ENCODE measurements at places on chromosomes 6 and 20.

DNA sequence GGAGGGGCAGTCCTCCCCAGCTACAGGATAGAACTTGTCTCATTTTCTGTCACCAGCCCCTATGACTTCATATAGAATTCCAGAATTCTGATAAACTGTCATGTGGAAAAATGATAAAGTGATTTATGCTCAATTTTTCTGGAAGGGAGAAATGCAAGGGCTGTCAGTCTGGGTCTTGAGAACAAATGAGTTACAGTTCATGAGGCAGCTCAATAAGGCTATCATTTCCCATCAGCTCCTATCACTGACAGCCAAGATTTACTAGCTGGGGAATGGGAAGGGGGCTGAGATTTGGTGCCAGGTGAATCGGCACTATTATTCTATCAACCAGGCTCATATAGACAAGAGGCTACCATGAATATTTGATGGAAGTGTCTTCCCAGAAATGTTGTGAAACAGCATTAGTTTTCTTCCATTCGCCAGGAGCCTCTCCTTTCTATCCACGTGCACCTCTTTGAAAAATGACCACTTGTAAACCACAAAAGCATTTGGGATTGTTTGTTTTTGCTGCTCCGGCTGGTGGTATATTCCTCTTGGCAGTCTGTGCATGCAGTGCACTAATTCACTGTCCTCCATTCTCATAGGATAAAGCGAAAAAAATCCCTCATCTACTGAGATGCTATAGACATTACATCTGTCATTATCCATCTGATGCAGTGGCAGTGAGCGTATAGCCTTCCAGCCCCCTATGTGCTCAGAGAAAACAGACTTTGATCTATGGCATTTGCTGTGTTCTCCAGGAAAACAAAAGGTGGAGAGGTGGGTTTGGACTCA, 528.7 kb upstream of the RNF217 start:
- DNase-seq = no peak

- no peak for DNase-seq
Observed at GRCh38 chr20:54004445-54004844, 65.9 kb downstream of the BCAS1 start.

DNA sequence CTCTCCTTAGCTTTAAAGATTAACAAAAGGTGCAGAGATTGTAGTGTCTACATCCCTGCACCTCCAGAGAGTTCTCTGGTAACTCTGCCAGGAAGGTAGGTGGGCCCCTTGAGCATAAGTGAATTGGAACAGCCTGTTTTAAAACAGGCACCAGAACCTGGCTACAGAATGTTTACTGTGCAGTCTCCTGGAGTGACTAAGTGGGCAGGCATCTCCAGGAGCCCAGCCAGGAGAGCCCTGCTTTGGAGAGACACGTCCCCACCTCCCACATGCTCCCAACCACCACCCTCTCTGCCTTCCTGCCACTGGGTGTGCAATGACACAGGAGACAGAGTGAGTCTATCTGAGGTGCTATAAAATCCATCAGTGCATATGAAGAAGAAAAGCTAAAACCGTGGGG, 110.3 kb upstream of the EYA4 start:
- DNase-seq = no peak

- no peak for DNase-seq
Observed at GRCh38 chr6:15569035-15569995, 93.5 kb downstream of the DTNBP1 start.

DNA sequence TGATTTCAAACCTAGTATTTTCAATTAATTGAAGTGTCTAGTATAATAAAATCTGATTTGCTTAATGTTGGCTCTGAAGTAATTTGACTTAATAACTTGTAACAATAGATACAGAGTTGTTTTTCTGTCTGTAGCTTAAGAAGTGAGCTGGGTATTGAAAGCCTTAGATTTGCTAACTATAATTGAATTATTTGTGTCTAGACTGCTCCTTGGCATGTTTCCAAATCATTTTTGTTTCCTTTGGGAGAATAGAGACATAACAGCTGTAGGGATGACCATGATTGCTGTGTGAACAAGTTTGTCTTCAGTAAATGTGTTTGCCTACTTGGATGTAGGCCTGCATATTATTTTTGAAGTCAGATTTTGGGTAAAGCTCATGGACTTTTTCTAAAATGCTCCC, 115.4 kb downstream of the SCAF8 start:
- no peak for DNase-seq

- DNase-seq = no peak
Observed at GRCh38 chr6:112017169-112017568, 36.7 kb upstream of the CCN6 start.

- no peak for DNase-seq
Observed at GRCh38 chr6:161117308-161117707, 125.7 kb downstream of the MAP3K4 start.

DNA sequence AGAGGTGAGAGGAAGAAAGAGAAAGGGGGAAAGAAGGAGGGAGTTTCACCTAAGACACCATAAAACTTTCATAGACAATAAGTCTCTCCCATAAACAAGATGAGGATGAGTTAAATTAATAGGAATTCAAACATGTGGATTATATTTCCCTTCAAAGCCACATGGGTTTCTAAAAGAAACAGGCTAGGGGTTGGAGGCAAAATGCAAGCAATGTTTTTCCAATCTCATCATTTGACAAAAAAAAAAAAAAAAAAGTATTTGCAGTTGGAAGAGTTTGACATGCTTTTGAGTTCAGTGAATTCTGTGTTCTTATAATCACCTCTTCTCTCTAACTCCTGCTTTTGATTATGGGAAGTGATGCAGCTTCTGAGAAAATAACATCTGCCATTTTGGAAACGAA, 286.5 kb upstream of the PRND start:
- no peak for DNase-seq

GRCh38 chr6:5723841-5724691, 282.7 kb downstream of the NRN1 start:
- no peak for DNase-seq

DNA sequence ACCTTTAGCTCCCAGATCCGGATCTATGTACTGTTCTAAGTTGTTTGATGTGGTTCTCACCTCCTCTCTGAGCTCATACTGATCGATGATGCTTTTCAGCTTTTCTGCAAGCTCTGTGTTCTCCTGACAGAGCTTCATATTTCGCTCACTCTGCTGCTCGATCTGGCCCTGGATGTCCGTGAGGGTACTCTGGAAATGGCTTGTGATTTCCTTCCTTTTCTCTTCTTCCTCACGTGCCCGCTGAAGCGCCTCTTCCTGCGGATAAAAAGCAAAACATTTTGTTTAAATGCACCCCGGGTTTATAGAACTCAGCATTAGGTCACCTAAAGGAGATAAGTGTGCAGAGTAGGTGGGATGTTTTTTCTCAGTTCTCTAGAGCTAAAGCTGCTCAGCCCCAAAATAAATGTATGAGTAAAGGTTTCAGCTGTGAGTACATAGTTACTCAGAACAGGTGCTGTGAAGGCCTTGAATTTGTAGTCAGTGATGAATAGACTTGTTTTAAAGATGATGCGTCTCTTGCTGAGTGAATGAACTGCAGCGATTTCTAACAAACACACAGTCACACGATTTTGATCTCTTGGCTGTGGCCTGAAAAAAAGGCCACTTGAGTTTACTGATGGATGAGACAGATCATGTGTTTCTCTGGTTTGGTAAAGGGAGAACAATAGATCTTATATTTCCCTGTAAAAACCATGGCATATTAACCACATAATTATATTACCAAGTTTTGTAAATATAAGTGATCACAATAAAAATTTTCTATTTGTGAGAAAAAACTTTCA, 29.1 kb downstream of the TXLNB start:
- DNase-seq = no peak

GRCh38 chr6:158752613-158753012, 66.6 kb downstream of the EZR start:
- DNase-seq = no peak

DNA sequence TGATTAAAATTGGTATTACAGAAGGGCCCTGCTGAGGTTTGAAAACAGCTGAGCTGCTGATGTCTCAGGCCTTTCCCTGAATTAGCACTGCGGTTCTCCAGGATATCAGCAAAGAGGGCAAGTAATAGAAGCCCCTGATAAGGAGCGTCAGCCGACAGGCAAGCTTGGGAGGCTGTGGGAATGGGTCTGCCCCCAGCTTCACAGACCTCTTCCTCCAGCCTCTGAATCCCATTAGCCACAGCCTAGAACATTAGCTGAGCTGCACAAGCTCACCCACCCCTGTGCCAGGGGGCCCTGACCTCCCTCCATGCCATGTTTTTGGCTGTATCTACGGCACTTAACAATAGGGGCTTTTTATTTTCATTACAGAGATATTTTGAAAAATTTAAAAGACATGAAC, 59.9 kb downstream of the VAPB start:
- no peak for DNase-seq

- DNase-seq = no peak
Observed at GRCh38 chr6:109944448-109944847, 33.7 kb upstream of the GPR6 start.

GRCh38 chr20:63052571-63053431, 46.0 kb upstream of the BHLHE23 start:
- DNase-seq = no peak

DNA sequence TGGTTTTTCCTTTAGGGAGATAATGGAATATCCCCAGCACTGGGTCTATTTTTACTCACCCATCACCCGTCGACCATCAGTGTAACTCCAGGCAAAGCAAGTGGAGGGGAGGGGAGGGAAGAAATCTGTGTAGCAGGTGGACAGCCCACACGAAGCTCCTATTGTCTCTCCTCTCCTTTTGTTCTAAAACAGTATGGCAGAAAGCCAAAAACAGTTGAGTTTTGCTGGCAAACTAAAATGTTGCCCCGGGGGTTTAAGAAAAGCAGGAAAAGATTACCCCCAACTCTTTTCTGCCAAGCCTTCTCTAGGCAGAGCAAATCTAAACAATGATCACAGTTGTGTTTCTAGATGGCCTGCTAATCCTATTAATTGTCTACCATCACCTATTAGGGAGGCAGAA, 89.7 kb downstream of the PREP start:
- DNase-seq = no peak

DNA sequence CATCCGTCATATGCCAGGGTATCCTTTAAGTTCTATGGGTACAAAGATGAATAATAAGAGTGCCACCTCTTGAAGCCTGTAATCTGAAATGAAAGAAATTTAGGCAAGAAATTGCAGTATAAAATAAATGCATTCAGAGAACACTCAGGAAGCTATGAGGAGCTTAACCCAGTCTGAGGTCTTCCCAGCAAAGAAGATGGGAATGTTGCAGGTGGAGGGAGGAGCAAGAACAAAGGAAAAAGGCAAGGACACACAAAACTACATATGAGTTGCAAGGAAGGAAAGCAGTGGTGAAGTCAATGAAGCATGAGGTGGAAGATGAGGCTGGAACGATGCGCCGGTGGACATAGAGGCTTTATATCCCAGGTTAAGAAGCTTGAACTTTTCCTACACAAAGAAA, 67.0 kb upstream of the DST start:
- no peak for DNase-seq

DNA sequence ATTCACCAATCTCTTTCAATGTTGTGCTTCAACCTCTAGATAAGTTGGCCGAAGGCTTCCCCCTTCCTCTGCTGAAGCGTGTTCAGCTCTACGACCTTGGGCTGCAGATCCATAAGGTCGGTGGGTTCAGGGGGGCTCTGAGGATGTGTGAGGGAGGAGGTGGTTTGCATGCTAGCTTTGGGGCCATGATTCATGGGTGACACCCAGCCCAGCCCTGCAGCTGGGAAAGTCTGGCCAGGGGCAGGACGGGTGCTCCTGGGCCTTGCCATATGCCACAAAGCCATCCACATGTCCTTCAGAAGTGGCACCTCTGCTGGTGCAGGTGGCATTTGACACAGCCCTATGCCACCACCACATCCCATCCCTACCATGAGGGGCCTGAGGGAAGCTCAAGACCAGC, 27.6 kb downstream of the LBP start:
- DNase-seq = no peak

DNA sequence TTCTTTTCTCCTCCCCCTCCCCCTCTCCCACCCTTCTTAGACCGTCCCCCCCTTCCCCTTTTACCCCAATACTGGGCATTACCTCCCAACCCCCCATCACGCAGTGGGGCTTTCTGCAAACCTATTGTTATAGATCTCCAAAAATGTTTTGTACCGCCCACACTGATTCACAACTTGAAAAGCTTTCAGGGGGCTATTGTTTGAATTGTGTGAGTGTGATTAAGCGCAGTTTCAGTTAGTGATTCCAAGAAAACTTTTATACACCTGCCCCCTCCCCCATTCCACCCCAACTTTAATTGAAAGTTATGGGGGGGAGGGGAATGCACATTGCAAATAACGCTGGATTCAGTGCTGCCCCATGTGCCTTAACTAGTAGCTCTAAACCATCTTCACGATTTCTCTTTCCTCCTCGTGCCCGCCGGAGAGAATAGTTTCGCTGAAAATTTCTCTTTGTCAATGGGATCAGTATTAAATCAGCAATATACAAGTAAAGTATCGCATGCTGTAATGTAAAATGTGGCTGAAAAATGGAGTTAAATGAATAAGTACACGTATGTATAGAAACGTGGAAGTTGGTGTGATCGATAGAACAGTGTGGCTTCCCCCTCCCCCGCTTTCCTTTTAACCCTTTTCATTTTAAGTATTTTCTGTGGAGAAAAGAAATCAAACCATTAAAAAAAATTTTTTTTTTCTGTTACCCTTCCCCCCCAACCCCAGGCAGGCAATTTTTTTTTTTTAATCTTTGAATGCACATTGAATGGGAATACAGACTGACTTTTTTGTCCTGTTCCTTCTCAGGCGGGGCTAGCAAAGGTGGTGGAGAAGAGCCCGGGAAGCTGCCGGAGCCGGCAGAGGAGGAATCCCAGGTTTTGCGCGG, 632 bp downstream of the LIN28B start:
- DNase-seq = no peak

DNA sequence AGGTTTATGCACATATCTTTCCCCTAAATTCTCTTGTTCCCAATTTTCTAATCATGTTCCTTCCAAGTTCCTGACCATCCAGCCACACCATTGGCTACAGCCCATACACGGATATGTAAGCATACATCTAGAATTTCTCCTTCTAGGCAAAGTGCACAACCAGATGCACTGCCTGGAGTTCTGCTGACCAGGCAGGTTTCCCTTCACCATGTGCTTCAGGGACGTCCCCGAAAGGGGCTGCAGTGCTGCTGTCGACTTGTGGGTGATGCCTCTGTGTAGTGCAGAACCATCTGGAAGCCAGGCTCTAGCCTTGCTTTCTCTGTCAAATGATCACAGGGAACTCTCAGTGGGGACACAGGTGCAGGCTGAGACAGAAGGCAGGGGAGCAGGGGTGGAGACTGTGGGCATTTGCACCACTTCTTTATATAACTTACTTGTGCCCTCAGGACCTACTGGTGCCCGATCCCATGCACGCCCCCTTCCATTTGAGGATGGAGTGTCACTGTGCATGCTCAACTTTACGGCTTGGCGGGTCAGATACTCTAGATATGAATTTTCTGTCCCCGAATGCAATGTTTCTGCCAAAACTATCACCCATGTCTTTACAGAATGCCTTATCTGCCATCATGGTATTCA, 37.5 kb upstream of the SMOC2 start:
- no peak for DNase-seq

GRCh38 chr20:36017048-36017951, 48.9 kb downstream of the CNBD2 start:
- DNase-seq = no peak

GRCh38 chr20:59819496-59820203, 113.8 kb downstream of the SYCP2 start:
- no peak for DNase-seq
